ENCODE measurements at places on chromosomes 6 and 20.

- no peak for DNase-seq
Measured at GRCh38 chr6:6749702-6750491, 161.4 kb downstream of the LY86 start.

DNA sequence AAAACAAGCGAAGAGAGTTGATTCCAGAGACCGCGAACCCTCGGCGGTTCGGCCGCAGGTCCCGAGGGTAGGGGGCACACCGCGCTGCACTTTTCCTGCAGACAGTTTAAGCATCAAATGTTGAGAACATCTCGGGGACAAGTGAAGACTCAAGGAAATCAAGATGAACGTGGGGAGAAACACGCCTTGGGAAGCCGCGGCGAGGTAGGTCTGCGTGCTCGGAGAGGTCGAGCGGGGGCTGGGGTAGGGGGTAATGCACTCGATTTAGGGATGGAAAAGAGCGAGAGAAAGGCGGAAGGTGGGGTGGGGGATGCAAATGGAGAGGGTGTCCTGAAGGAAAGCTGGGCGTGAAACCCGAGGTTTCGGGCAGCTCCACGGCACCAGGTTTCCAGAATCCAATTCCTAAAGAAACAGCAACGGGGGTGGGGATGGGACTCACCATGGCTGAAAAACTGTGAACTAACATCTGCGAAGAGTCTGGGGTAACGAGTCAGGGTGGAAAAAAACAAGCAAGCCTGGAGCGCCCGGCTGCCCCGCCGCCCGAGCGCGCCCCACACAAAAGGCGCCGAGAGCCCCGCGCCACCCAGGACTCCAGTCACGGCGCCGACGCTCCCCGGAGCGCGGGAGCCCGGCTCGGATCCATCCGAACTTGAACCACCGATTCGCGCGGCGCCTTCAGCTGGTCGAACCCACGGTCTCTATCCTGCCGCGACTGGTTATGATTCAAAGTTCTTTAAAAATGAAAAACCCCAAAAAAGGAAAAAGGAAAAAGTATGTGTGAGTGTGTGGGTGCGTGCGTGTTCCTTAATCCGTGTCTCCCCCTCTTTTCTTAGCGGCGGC, 3.5 kb downstream of the TFAP2A start:
- DNase-seq, result no peak

GRCh38 chr6:159427771-159428170, 258.6 kb downstream of the FNDC1 start:
- DNase-seq, result no peak

GRCh38 chr6:149439626-149440025, 39.6 kb downstream of the SUMO4 start:
- no peak for DNase-seq

DNA sequence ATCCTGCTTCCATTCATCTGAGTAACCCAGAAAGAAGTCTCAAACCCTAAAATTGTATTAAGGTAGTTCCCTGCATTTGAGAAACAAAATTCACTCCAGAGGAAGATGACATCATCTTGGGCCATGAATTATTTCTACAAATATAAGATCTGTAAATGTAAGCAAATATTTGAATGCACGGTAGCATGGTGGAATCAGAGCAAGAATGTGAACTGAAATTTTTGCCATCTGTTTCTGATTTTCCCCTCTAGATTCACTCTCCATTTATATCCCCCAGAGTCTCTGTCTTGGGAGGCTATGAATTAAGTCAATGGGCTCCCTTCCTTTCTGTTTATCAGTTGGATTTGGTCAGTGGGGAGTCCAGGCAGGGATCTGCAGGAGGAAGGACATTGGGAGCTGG, 5.8 kb upstream of the MAP3K5 start:
- no peak for DNase-seq

DNA sequence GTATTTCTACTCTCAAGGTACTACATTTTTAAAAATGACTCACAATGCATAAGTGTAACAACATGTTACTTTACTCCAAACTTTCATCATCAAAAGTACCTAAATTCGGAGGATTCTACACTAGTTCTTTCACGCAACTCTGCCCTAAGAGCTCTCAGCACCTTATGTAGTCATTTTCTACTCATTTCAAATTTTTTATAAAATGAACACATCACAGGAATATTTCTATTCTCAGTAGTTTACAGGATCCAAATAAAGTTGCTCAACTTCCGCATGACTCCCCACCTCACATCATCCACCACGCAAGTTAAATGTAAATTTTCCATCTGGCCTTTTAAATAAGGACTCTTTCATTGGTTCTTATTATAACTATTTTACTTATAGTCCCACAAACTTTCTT, 344.9 kb upstream of the MANEA start:
- no peak for DNase-seq

GRCh38 chr6:17032988-17033634, 68.7 kb upstream of the STMND1 start:
- DNase-seq, result no peak

DNA sequence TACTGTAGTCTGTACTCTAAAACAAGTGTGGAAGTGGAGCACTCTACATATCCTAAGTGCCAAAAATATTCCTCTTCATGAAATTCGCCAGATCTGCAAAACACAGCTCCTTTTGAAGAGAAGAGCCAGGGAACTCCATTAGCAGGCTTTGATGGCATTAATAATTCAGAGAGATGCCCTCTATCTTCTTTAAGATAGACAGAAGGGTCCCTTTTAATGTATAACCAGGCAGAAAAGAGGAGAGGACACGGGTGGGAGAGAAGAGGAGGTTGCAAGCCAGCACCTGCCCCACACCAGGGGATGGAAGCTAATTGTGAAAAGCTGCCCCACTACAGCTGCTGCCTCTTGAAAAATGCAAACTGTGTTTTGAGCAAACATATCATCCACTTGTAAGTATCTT, 3.7 kb upstream of the RFPL4B start:
- no peak for DNase-seq

DNA sequence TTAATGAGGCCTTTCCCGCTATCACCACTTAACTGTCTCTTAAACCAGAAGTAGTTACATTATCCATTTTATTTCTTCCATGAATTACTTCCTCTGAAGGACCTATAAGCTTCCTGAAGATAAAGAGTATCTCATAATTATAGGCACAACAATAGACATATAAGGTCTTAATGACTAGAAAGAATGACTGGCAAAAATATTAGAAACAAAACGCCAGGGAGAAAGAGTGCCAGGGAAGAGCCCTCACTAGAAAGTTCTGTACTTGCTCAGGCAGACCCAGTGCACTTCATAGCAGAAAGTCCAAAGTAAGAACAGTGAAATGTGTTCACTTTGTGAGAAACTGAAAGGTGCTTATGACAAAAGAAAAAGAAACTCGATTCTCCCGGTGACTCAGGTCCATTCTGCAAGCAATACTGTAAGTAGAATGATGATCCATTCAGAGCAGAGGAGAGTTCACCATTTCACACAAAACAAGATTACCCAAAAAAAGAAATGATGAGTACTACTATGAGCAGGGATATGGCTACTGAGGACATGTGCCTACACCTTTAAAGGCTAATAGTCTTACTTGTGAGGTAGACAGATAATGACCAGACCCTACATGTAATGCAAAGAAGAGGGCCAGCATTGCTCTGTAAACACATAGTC, 5.5 kb downstream of the ZNF334 start:
- no peak for DNase-seq

- no peak for DNase-seq
Measured at GRCh38 chr6:122302067-122302466, 97.4 kb upstream of the HSF2 start.

DNA sequence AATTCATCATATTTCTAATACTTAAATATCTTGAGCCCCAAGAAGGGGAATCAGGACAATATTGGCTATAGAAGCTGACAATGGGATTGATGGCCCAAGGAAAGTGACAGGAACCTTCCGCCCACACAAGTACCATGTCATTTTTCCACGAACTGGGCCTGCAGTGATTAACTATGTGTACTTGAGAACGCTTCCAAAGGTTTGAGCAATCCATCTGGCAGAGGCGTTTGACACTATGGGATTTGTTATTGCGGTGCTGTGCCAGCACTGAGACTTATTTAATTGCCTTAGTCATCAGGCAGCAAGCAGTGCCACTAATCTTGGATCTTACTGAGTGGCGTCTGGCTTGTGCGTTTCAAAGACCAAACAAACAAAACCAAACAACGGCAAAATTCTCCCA, 135.6 kb upstream of the UST start:
- no peak for DNase-seq

DNA sequence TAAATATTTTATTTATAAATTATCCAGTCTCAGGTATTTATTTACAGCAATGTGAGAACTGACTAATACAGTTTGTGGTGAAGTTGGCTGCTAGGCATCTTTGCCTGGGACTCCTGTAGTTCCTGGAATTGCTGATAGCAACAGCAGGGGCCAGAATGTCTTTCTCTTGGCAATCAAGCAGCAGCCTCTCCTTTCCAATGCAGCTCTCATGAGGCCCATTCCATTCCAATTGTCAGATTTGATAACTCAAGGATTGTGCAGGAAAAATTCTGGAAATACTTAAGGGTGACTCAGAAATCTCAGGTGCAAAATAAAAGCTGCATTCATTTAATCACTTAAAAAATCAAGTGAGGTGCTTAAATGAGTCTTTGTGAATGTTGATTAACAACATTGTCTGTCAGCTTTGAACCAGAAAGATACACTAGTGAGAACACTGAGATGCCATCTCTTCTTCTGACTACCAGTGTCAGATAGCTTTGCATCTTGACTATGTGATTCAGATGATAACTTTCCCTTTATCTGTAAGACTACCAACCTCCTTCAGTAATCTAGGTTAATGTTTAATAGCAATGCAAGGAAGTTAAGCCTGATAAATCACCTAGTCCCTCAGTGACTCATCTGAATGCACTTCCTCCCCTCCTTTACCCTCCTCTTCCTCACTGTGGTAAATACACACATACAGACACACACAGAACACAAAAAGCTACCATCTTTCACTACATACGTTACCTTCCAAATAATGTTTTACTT, 32.1 kb upstream of the COL21A1 start:
- no peak for DNase-seq

DNA sequence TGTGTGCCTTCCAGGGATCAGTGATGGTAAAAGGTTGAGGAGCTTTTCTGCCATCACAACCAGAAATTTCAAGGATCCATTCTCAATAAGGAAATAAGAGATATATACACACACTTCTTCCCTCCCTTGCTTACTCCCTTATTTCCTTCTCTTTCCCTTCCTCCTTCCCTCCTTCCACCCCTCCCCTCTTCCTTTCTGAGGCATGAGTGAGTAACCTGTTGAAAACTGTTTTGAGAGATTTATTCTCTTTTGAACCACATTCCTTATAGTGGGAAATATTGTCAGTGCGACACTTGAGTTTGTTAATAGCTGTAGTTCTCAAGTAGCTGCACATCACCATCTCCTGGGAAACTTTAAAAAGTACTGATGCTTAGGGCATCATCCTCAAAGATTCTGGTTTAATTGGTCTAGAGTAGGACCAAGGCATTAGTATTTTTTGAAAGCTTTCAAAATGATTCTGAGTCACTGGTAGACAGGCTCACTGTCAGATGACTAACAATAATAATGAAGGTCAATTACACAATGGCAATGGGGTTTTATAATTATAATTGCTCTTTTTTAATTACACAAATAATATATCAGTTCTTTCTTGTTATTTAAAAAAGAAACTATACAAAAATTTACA, 109.9 kb downstream of the POPDC3 start:
- DNase-seq, result no peak

DNA sequence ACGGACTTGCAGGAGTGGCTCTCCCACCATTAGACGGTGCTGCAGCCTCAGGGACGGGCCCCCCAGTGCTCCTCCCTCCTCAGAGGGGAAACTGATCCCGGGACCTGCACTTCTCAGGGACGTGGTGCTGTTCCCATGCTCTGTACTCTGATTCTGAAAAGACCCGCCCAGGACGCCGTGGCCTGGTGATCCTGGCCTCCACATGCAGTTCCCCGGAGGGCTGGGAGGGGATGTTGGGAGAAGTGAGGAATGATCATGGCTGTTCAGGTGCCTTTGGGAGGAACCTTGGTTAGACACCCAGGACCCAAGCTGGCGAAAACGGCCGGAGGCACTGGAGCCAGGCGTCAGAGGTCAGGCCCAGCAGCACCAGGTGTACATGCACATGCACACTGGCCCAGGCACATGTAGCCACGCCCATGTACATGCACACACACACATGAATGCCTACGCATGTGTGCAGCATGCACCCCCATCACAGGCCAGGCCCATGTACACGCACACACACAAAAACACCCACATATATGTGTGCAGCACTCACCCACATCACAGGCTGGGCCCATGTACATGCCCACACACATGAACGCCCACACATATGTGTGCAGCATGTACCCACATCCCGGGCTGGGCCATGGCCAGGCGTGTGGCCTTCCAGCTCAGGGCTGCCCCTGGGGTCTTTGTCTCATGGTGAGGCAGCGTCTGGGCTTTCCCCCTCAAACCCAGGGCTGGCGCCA, 52.6 kb upstream of the DACT2 start:
- no peak for DNase-seq

DNA sequence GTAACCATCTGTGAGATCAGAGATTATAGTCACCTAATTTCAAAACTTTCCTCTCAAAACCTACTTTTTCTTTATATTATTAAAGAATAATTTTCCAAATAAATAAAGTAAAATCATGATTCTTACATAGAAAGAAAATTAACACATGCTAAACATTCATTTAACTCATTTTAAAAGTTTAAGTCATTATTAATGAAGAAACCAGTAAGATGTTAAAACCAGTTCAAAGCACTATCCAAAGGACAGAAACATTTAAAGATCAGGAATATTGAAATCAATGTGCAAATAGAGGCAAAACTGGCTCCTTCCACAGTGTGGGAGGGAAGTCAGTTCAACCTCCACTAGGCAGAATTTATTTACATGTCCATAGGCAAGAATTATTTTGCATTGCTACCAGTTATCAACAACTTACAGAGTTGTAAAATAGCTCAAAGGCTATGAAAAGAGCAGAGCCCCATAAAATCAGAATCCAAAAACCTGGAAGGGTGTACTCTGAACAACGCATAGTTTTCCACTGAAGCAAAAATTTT, 146.9 kb downstream of the KHDC1L start:
- no peak for DNase-seq

GRCh38 chr6:166942393-166943168, 13.8 kb downstream of the RNASET2 start:
- no peak for DNase-seq

DNA sequence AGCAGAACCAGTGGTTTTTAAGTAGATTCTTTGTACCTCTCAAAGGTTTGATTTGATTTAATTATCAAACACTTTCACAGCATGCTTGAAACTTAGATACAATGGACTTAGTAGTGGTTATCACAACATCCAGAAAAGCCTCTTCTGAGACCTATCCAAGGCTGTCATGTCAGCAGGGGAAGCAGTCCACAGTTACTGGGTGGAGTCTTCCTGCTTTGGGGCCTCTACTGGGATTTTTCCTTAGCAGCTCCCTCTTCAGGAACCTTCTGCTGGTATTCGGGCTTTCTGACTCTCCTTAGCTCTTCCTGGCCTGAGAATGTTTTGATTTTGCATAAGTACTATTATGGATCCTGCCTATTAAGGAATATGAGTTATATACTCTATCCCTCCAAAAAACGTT, 36.0 kb downstream of the ARFGEF2 start:
- DNase-seq, result no peak

GRCh38 chr20:8317448-8317847, 185.4 kb downstream of the PLCB1 start:
- no peak for DNase-seq

- no peak for DNase-seq
Measured at GRCh38 chr6:140441256-140441655, 1066.8 kb upstream of the CITED2 start.
